ENCODE measurements at places on chromosomes 12 and 14.

DNA sequence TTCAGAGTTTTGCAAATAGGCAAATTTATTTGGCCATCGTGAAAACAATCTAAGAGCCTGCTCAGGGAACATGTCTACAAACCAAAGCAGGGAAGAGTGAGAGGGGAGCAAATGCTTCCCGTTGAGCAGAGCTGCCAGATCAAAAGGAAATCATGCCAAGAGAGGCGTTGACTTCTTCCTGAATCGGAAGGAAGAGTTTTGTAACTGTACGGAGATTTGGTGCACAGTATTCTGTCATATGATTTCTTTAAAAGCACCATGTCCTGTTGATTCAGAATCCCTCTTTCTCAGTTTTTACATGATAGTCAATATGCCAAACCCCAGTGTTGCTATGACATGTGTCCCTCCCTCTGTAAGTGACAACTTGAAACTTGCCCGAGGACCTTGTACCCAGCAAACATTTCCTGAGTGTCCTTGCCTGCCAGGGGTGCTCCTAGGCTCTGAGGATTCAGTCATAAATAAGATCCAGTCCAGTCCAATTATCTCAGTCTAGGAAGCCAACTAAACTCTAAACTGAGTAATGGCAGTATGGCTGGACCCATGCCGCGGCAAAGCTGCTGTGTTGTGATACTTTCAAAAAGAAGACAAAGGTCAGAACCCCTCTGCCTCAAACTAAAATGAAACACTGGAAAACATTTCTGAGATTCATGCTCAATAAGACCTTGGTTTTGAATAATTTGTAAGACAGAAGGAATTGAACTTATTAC is 300.1 kb upstream of the FKBP4 start:
- no peak for DNase-seq

DNA sequence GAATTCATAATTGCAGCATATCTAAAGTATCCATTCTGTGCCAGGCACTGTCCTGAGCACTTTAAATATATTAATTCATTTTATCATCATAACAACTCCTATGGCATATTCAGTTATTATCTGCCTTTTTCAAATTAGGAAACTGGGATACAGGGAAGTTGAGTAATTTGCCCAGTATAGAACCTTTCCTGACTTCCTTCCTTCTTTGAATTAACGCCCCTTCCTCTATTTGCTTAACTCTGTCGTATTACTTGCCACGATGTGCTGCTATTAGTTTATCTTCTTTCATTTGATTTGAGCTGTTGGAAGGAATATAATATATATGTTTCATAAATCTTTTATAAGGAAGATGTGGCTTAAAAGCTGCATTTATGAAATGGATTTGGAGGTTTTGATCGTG is 25.4 kb upstream of the FAM177A1 start:
- no peak for DNase-seq

DNA sequence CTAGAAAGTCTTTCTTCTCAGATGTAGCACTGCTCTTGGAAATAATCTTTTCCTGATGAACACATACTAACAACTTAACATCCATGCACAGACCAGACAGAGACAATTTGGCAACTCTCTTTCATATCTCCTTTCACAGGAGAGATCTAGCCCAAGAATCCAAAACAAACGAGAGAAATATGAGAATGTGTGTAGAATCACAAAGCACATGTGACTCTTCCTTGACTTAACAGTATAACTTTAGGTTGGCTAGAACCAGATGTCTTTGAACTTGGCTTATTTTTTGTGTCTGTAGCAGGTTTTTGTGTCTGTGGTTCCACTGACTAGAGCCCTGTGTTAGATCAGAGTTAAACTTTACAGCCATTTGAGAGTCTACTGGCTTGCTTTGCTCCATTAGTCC is 114.2 kb downstream of the STXBP6 start:
- DNase-seq, result no peak

DNA sequence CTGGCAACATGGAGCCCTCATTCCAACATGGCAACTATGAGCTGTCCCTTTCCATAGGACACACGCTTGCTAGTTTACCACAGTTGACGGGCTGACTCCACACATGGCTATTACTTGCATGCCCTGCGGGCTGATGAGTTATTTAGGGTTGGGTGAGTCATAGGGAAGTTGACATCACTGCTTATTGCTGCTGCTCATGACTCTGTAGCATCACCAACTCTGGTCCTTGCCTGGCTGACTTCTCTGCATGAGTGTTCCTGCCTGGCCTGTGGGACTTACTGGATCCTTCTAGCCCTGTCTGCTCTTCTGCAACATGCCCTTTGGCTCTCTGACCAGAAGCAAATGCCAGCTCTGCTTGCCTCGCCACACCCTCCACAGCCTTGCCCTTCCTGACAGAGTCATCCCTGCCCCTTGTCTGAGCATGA is 199.5 kb downstream of the ANO6 start:
- DNase-seq, result no peak

DNA sequence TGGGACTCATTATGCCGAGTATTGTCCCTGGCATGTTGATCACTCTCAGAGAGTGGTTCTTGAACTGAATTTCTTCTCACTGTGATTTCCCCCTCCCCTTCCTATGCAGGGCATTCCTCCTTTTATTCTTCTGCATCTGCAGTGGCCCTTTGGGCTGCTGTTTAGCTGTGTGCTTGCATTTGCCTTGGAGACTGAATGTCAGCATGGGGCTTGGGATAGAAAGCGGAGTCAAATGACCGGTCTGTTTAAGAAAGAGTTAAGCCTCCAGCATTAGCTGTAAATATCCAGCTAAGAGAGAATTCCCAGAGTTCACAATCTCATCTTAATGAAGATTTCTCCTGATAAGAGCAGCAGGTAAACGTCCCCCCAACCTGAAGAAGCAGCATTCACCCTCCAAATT is 65.6 kb upstream of the RMST start:
- no peak for DNase-seq

- DNase-seq, result no peak
Observed at GRCh38 chr14:29353513-29353912, 574.1 kb downstream of the PRKD1 start.

- DNase-seq, result no peak
Observed at GRCh38 chr12:78331181-78331580, 500.5 kb downstream of the NAV3 start.

- no peak for DNase-seq
Observed at GRCh38 chr12:22803725-22804124, 178.8 kb downstream of the ETNK1 start.

GRCh38 chr12:54217774-54218241 is 29.0 kb upstream of the SMUG1 start:
- no peak for DNase-seq

- no peak for DNase-seq
Observed at GRCh38 chr12:110874781-110875180, 28.0 kb downstream of the CCDC63 start.

- DNase-seq, result no peak
Observed at GRCh38 chr14:39488600-39488999, 56.4 kb upstream of the FBXO33 start.

GRCh38 chr12:107277855-107278254 is 184.5 kb upstream of the CRY1 start:
- no peak for DNase-seq

- DNase-seq, result no peak
Observed at GRCh38 chr12:95909871-95910270, 32.5 kb downstream of the CCDC38 start.

DNA sequence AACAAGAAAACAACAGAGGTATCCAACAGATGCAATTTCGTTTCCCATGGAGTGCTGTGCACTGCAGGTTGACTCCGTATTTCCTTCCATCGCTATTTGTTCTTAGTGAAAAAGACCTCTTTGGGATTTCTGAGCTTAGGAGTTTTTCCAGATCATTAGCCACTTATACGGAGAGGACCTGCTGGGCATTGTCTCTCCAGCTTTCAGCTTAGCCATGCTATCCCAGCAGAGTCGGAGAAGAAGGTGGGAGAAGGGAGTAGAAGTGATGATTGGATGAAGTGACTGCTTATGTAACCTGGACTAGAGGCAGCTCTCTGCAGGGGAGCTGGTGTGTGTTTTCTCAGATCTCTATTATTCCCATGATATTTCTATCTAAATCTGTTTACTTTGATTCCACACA is 737.7 kb downstream of the DIO2 start:
- DNase-seq, result no peak

DNA sequence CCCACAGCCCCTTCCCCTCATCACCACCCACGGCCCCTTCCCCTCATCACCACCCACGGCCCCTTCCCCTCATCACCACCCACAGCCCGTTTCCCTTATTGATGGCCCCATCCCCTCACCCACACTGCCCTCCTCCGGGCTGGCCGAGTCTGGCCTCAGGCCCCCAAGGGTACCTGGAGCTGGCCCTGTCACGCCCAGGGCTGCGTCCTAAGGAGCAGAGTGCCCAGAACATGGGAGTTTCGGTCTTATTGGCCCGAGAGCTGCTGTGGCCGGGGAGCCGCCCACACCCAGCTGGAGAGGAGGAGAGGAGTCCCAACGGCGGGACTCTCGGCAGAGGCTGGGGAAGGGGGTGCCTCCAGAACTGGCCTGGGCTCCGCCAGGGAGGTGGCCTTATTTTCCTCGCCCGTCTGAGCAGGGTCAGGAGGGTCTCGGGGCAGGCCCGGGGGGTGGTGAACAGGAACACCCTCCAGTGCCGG is 182.3 kb downstream of the KIF26A start:
- no peak for DNase-seq

- no peak for DNase-seq
Observed at GRCh38 chr12:49806321-49806813, 21.8 kb downstream of the NCKAP5L start.

- DNase-seq, result no peak
Observed at GRCh38 chr12:69415471-69416275, 54.5 kb upstream of the FRS2 start.

DNA sequence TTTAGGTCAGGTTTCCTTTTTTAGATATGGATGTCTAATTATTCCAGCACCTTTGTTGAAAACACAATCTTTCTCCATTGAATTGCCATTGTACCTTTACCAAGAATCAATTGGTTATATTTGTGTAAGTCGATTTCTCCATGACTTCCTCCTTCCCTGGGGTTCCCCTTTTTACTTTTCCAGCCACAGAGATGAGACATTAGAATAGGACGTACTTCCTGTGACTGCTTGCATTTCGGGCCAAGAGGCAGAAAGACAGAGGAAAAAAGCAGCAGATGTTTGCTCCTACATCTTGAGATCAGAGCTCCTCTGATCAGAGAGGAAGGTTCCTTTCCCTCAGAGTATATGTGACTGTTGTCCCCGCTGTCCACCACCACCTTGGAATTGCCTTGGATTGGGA is 453.7 kb upstream of the RGS6 start:
- no peak for DNase-seq

- DNase-seq, result no peak
Observed at GRCh38 chr12:75805905-75806304, 225.7 kb downstream of the PHLDA1 start.

GRCh38 chr12:106493531-106493930 is 89.3 kb upstream of the RFX4 start:
- no peak for DNase-seq

GRCh38 chr12:62130834-62131552 is 129.2 kb upstream of the USP15 start:
- no peak for DNase-seq

GRCh38 chr12:108215458-108215857 is 86.4 kb downstream of the WSCD2 start:
- no peak for DNase-seq

DNA sequence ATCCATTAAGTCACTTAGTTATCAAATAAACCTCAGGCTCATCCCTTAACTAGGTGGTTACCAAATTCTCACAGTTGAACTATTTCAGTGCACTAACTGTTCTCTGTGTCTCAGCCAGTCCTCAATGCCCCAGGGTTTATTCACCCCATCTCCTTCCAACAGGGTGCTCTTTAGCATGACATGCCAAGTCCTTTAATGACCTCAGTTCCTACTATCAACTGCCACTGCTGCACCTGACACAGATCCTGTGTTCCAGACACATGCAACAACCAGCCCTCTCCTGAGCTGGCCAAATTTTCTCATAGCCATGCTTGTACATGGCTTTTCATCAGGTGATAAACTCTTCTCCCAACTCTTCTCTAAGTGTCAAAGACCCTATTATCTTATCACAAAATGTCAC is 80.0 kb downstream of the ATXN2 start:
- no peak for DNase-seq

- no peak for DNase-seq
Observed at GRCh38 chr12:26719852-26720251, 113.1 kb downstream of the ITPR2 start.

- no peak for DNase-seq
Observed at GRCh38 chr12:114686773-114687500, 3.0 kb upstream of the TBX3 start.

DNA sequence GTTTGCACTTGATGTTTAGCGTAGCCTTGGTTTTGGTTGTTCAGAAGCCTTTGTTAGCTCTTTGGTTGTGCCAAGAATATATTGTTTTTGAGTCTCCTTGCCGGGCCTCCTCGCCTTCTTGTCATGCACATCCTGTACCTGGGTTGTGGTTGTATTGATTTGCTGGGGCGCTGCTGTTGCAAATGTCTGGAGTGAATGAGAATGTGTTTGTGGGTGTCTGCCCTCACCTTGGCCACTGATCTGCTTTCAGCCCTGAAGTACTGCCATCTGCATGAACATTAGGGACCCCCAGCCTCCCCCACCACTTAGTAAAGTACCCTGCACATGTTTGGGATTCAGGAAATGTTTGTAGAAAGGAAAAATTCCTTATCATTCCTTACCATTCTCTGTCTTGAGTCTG is 16.5 kb downstream of the PRKCH start:
- DNase-seq, result no peak

DNA sequence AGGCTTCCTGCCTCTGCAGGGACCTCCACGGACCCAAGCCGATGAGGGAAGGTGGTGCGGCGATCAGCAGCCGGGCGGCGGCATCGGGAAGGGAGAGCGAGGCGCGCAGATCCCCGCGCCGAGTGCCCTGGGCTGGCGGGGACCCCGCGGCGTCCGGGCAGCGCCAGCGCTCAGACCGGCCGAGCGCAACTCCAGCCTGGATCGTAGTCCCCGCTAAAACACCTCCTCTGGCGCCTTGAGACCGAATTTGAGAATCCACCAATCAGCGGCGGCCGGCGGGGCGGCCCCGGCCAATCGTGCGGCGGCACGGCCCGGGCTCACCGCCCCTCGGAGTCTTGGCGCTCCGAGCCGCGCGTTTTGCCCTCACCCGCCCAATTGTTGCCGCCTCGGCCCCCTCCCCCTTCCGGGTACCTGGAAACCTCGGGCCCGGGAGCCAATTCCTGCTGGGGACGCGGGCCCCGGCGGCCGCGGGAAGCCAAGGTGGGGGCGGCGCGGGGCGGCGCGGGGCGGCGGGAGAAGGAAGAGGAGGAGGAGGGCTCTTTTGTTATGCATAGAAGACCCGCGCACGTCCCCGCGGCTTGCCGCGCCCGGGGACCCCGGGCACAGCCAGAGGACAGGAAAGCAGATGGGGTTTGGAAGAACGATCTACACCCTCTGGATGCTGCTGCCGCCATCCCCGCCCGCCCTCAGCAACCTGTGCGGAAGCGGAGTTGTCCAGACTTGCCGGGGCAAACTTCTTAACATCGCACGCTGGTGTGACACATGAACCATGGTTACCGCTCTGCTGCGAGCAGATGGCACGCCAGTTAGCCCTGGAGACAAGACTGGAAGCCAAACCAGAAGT is at the start of gene E2F7:
Gene E2F7, minus strand, starts transcription at position 209 of the 844 bp plus-strand sequence. CDS start 934 bp downstream, outside the sequence.
- DNase-seq, result peak; percentile 69

- no peak for DNase-seq
Observed at GRCh38 chr12:67562513-67563287, 85.8 kb upstream of the DYRK2 start.
